Adrenal gland (tissue), 19 donors: ENCODE measurements at places on chromosomes 4 and X. TPM values are rescaled to one million over a fixed set of nuclear protein-coding genes. Genes with fewer than 3 reads are reported as not detected.

Gene CT47B1
- not detected for polyA plus RNA-seq

GRCh38 chrX:34918856-34919255, 23.7 kb upstream of the FAM47B start:
- H3K27ac ChIP-seq: no peak overlapping the region
- H3K4me3 ChIP-seq: no peak overlapping the region
- H3K36me3 ChIP-seq: no peaks in the 10 kb centered on the region

DNA sequence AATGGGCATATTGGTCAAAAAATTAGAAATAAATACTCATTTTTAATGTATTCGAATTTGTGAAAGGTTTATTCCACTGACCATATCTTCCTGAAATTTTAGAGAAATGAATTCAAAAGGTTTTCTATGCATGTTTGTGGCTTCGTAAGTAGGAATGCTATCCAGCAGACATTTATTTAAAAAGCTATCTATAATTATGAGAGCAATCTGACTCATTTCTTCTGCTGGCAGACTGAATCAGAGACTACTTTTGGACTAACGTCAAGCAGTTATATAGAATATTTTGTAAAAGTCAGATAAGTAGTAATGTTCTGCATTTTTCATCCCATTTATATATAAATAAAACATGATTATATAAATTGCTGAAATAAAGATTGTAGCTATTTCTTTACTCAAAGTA, 125.0 kb downstream of the SPCS3 start:
- no peaks in the 10 kb centered on the region for H3K36me3 ChIP-seq
- H3K27me3 ChIP-seq: no peaks in the 10 kb centered on the region
- no peak overlapping the region for H3K27ac ChIP-seq
- DNase-seq: no peak

DNA sequence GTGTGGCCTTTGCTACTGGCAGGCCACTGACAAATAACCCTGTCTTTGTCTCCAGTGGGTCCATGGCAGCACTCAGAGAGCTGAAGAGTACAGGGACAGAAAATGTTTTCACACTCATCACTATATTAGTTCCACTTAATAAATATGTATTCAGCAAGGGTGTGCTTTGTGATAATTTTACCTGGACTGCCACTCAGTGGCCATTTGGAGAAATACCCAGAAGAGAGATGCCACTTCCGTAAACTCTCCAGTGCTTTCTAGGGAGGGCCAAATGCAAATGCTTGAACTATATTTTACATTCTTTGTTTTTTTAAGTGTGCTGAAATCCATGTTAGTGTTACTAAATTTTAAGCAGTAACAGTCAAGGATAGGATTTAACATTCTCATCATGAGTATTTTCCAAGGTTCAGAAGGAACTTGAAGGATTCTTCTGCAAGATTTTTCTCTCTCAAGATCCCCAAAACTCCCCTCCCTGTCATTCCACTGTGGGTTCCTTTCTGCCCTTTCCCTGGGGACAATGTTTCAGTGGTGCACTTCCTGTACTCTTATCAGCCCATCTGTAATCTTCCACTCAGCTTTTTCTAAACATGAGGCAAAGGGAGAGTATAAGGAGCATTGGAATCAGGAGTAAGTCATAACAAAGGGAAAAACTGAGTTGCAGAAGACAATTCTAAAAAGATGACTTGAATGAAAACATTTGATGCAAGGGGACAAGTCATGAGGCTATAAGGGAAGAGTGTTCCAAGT, 46.0 kb downstream of the TFDP3 start:
- no peaks in the 10 kb centered on the region for H3K4me1 ChIP-seq
- H3K27me3 ChIP-seq: peaks cover 6% of the 10 kb centered on the region
- no peak overlapping the region for H3K4me3 ChIP-seq
- H3K27ac ChIP-seq: no peak overlapping the region

DNA sequence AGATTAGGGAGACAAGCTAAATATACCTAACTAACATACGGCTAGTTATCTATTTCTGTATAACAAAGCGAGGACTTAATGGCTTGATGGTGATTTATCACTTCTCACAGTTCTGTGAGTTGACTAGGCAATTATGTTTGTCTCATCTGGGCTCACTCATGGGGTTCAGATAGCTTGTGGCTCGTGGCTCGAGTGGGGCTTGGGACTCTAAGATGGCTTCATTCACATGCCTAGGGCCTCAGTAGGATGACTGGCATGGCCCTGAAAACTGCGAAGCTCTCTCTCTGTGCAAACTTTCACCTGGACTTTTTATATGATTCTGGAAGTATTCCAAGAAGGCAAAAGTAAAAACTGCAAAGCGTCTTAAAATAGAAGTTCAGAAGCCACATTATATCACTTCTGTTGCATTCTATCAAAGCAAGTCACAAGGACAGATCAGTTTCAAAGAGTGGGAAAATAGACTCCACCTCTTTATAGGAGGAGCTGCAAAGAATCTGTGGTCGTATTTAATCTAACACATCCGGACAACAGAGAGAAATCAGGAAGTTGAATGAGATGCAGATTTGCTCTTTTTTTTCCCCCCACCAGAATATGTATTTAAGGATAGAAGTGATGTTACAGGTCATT, 491.2 kb downstream of the INPP4B start:
- H3K27ac ChIP-seq: peak overlapping the region; percentile 76
- H3K4me1 ChIP-seq: peaks cover 48% of the 10 kb centered on the region
- no peaks in the 10 kb centered on the region for H3K36me3 ChIP-seq
- no peak for DNase-seq
- no peaks in the 10 kb centered on the region for H3K27me3 ChIP-seq
- no peak overlapping the region for H3K4me3 ChIP-seq

Gene PRSS12
- not detected for polyA plus RNA-seq

GRCh38 chr4:123158576-123158975, 236.2 kb upstream of the NUDT6 start:
- H3K27me3 ChIP-seq: no peaks in the 10 kb centered on the region
- no peak overlapping the region for H3K4me3 ChIP-seq
- no peak for DNase-seq
- no peaks in the 10 kb centered on the region for H3K36me3 ChIP-seq
- H3K4me1 ChIP-seq: no peaks in the 10 kb centered on the region
- H3K27ac ChIP-seq: no peak overlapping the region

DNA sequence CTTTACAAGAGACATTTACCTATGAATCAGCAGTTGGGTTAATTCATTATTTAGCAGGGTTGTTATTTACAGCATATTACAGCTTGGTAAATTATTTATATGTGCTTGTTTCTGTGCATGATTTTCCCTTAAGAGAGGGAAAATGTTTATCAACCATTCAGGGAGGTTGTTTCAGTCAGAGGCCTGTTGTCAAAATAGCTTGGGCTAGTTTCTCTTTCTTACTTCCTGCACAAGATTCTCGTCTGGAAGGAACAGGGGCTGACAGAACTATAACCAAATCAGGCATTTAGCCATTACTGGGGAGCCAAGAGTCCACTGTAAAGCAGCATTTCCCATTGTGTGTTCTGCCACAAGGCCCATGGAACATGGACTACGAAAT, 135.8 kb downstream of the HS6ST2 start:
- no peak overlapping the region for H3K27ac ChIP-seq
- peaks cover 5% of the 10 kb centered on the region for H3K27me3 ChIP-seq
- no peaks in the 10 kb centered on the region for H3K4me1 ChIP-seq
- H3K36me3 ChIP-seq: no peaks in the 10 kb centered on the region
- no peak overlapping the region for H3K4me3 ChIP-seq

GRCh38 chr4:77021614-77022089, 54.1 kb downstream of the CCNI start:
- no peaks in the 10 kb centered on the region for H3K4me1 ChIP-seq
- H3K4me3 ChIP-seq: no peak overlapping the region
- no peak overlapping the region for H3K27ac ChIP-seq

DNA sequence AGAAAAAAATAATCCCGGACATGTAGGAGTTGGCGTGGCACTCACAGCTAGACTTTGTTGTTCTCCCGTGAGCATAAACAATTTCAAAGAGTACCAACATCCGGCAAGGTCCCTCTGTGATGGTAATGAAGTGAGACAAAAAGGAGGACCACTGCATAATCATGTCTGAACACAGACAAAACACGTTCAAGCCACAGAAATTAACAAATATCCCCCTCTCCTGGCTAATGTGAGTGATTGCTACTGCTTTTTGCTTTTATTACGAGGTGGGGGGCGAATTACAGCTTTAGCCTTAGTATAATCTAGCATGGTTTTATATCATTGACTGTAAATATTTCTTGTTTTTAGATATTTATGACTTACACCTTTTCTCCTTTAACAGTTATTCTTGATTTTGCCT, 118.5 kb downstream of the PLS3 start:
- no peak overlapping the region for H3K27ac ChIP-seq
- H3K4me1 ChIP-seq: no peaks in the 10 kb centered on the region
- DNase-seq: no peak
- H3K36me3 ChIP-seq: no peaks in the 10 kb centered on the region
- H3K27me3 ChIP-seq: peaks cover 5% of the 10 kb centered on the region

Gene RBMXL3
- polyA plus RNA-seq: not detected
